Activated effector memory CD4-positive, alpha-beta T cell treated with anti-CD3 and anti-CD28 coated beads, Interleukin-2, amount 50 U/mL, for 16 hours (primary cell): ENCODE measurements at places on chromosomes 1 and 21.

GRCh38 chr1:12600880-12601633 is 17.0 kb downstream of the DHRS3 start:
- DNase-seq, result peak; percentile 82

GRCh38 chr1:90411185-90411584 is 305.9 kb downstream of the BARHL2 start:
- no peak for DNase-seq

GRCh38 chr1:59007820-59008598 is 224.2 kb upstream of the JUN start:
- no peak for DNase-seq

DNA sequence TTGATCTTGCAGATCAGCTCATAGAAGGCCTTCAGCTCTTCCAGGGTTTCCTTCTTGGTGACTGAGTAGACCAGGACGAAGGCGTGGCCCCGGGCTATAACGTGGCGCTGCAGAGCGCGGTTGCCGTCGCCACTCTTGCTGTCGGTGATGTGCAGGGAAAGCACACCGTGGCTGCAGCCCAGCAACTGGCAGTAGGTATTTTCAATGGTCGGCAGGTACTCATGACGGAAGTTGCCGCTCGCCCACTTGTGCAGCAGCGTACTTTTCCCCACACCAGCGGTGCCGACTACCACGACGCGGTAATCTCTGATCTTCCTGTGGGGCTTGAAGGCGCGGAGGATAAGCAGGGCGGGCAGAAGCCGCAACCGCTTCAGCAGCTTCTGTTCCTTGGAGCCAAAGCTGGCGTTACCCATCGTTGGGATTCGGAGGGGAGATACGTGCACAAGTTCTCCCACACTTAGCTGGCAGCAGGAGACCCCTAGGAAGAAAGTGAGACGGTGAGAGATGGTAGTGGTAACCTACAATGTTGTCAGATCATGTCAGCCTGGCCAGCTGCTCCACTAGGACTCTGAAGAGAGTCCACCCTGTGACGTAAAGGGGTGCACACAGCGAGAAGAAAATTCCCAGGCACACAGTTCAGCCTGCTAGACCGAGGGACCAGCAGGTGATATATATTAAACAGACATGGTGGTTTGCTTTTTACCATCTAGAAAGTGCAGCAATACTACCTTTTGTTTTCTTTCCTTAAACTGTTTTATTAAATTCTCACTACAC is 3.4 kb downstream of the DIRAS3 start:
- no peak for DNase-seq

DNA sequence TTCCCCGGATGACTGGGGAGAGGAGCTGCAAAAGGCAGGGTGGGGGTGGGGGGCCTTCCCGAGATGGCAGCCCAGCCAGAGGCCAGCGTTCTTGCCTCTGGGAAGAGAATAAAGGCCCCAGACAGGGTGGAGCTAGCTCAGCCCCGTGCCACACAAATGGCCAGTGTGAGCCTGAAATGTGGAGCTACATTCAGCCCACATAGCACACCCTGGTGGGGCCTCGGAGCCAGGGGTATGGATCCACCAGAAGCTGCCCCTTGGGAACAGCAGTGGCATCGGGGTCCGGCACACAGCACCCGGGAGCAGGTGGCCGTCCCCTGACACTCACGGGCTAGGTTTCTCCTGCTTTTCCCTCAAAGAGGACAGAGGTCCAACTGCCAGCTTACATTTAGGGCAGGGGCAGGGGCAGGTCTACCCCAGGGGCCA is 93.9 kb downstream of the PDE9A start:
- DNase-seq, result no peak

- DNase-seq, result no peak
Measured at GRCh38 chr1:240508201-240508600, 103.8 kb downstream of the GREM2 start.

GRCh38 chr1:97192872-97193572 is 471.4 kb downstream of the PTBP2 start:
- DNase-seq, result no peak

- DNase-seq, result no peak
Measured at GRCh38 chr1:24102961-24103360, 9.0 kb downstream of the MYOM3 start.

DNA sequence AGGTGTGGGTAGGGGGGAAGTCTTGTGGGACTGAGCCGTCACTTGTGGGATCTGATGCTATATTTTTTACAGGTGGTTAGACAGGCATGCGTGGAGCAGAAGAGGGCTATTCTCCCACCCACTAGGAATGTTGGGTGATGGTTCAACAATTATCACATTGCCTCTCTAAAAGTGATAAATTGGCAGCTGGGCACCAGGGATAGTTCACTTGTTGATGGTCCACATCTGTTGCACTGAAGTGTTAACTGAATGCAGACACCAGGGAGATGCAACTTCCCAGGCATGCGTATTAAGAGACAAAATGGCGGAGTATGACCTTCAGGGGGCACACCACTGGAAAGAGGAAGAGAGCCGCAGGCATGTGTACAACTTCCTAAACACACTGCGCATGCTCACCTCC is 193.3 kb upstream of the TNR start:
- DNase-seq, result no peak

- no peak for DNase-seq
Measured at GRCh38 chr1:236854605-236854983, 59.5 kb downstream of the MTR start.

DNA sequence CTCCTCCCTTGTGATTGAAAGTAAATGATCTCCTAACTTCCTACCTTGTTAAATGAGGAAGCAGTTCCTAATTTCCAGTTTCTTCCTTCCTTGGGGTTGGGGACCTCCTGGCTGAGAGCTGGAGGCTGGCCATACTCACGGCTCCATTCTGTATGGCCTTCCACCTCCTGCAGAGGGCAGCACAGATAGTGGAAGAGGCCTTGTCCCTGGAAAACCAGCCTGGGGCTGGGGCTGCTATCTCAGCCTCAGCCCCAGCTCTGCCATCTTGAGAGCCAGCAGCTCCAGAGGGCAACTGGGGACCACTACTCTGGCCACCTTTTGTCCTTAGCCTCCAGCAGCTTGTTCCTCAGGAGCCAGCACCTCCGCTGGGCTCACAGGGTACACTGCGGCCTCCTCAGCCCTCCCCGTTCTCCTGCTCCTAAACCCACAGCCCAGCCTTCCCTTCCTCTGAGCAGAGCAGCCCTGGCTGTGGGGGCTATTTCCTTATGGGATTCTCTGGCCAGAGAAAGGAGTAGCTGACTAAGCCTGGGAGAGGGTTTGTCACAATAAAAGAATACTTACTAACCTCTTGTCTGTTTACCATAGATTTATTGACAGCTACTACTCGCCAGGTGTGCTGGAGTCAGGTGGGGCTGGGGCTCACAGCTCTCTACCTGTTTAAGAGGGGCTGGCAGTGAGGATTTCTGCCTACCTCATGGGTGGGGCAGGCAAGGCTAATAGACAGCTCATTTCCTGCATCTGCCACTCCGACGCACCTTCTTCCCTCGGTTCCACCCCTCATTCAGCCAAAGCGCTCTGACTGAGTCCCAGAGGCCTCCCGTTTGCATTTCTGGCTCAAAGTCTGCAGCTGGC is 6.3 kb downstream of the TMEM234 start:
- peak; percentile 84 for DNase-seq

DNA sequence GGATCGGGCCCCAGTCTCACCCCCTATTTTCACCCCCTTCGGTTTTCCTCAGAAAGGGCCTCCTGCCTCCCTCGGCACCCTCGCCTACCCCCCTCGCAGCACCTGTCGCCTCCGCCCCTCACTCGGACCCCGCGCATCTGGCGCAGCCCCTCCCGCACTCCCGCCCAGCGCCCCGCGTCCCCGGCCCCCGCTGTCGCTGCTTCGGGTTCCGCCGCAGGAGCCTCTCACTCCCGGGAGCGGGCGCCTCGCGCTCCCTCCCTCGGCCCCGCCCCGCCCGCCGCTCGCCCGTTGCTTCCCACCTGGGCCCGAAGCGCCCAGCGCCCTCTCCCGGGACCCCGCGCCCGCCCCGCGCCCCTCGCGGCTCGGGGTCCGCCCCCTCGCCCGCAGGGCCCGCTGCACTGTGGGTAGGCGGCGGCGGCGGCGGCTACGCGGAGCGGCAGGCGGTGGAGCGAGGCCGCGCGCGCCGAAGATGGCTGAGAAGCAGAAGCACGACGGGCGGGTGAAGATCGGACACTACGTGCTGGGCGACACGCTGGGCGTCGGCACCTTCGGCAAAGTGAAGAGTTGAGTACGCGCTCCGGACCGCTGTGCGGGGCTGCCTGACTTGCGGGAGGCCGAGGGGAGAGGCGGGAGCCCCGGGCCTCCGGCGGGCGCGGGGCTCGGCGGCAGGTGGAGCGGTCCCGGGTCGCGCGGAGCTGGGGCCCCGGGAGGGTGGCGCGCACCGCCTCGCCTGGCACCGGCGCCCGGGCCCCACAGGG is at the start of gene PRKAA2:
Gene PRKAA2, plus strand, starts transcription at position 396 of the 758 bp plus-strand sequence. Its CDS starts 74 bp downstream, at position 470.
- no peak for DNase-seq

GRCh38 chr21:29873908-29874307 is 65.9 kb downstream of the GRIK1 start:
- DNase-seq, result no peak

- no peak for DNase-seq
Measured at GRCh38 chr1:28927266-28927647, 12.9 kb downstream of the EPB41 start.

DNA sequence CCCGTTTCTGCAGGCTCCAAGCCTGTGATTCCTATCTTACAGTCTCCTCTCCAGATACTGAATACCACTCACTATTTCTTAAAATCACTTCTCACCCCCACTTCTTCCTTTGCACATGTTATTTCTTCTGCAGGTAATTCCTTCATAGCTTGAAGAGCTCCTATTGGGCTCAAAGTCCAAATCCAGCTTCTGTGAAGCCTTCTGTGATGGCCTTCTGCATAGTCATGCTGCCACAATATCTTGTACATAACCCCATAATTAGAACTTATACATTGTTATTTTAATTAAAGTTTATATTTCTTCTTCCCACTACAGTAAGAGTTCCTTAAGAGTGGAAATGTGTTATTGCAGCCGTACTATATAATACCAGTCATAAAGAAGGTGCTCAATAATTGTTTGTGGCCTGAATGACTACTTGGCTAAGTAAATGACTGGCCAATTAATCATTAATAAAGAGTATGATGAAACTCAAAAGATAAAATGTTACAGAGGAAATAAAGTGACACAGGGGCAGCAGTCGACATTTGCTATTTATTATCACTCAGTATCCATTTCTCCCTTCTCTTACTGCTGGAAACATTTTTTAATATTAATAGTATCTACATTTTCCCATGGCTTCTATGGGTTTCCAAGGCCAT is 886.6 kb downstream of the TTLL7 start:
- DNase-seq, result no peak

GRCh38 chr1:182611787-182612186 is 7.6 kb upstream of the RGS16 start:
- no peak for DNase-seq

DNA sequence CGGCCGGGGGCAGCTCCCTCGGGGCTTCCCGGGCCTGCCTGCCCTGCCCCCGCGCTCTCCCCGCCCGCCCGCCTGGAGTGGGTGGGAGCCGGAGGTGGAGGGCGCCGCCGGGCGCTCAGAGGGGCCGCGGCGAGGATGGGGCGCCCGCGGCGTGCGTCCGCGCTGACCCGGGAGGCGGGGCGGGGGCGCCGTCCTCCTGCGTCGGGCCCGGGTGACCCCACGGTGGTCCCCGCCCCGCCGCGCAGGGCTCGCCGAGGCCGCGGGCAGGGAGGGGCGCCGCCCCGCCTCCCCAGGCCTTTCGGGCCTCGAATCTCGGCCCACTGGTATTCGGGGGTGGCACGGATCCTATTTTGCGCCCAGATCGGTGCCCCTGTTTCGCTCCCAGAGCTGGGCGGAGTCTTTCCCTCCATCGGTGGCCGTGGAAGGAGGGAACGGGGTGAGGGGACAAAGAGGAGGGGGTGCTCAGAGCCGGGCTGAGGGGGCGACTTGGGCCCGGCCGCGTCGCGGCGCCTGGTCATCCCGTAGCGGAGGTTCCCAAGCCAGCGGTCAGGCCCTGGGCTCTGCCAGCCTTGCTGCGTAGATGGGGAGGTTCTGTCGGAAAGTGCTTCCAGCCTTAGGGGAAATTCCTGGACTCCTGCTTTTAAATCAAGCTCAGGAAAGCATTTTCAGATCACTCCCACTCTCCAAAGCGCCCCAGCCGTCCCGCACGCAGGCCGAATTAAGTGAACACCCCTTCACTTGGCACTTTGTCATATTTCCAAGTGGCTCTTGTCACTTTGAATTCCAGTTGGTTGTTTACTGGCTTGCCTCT is 545 bp downstream of the PATJ start:
- DNase-seq, result no peak

DNA sequence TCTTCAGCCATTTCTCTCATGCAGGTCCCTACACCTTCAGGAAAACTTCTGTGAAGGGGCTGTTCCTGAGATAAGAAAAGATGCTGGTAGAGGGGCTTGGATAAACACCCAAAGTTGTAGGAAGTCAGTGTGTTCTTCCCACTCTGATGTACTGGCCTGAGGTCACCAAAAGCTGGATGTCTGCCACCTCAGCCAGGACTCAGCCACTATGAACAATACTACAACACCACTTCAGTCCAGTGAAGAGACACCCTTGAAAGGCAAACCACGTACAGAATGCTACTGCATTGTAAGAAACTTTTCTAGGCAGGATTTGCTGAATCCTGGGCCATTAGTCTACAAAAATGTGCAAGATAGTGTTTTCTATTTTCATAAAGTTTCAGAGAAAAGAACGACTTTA is 2.4 kb downstream of the PTPN14 start:
- DNase-seq, result no peak

GRCh38 chr1:202047977-202048376 is 37.6 kb downstream of the ELF3 start:
- DNase-seq, result no peak

GRCh38 chr1:237470712-237471338 is 419.9 kb downstream of the ZP4 start:
- no peak for DNase-seq

- no peak for DNase-seq
Measured at GRCh38 chr1:154743526-154744036, 126.5 kb downstream of the KCNN3 start.

- no peak for DNase-seq
Measured at GRCh38 chr1:184531296-184531695, 144.5 kb downstream of the C1orf21 start.

DNA sequence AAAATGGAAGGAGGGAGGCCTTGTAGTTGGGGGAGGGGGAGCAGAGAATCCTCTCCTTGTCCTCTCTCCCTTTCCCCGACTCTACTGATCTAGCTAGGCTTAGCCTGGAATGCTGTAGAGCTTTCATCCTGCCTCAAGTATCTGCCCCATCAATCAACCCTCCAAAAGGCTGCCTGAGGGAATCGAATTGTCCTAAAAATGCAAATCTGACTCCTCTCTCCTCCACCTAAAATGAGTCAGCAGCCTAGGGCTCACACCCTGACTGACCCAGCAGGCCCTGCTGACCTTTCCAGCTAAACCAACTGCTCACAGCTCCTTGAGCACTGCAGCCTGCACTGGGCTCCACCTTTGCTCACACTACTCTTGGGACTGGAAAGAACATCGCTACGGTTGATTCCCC is 2.8 kb downstream of the HPDL start:
- no peak for DNase-seq

DNA sequence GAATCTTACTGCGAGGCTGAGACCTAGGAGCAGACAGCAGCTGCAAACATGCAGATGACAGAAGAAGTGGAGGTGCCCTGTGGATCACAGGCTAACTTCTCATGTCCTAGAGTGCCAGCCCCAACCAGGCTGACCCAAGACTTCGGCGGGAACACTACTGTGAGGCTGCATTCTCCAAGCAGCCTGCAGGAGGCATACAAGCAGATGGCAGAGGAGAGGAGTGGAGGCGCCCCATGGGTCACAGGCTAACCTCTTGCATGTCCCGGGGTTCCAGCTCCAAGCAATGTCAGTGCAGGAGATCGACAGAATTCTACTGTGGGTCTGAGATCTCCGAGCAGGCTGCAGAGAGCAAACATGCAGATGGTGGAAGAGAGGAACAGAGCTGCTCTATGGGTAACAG is 98.1 kb upstream of the ZNF678 start:
- DNase-seq, result no peak

- DNase-seq, result no peak
Measured at GRCh38 chr1:39269349-39269748, 64.9 kb downstream of the MACF1 start.
